ENCODE measurements at places on chromosomes 13 and 19.
A peak's percentile ranks its signal among the peaks of the same experiment; 100 is the strongest.

DNA sequence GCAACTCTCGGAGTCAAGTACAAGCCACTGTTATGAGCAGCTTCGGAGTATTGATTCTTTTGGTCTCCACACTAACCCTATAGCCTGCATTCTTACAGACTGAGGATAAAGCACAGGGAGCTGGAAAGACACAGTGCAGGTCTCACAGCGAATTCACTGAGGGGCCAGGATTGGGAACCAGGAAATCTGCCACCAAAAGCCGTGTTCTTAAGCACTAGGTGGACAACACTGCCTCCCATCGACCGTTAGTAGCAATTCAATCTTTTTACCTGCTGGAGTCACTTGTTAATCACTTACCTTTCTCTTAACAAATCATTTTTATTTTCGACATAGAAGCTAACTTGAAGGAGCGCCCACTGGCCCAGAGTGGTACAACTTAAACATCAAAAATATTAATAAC, 6.3 kb downstream of the PMIS2 start:
- DNase-seq = no peak

DNA sequence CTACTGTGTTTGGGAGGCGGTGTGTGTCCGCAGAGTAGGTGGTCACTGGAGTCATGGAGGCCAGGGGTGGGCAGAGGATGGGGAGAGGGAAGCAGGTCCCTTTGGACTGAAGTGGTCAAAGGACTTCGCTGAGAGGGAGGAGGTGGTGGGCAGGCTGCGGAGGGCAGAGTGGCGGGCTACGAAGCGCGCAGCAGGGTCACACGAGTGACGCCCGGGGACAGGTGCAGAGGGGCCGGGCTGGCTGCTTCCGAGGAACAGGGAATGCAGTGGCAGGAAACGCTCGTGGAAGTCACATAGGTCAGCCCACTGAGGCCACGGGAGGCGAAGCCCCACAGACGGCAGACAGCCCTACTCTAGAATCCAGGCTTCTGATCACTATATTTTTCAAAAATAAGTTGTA, 111.5 kb downstream of the URI1 start:
- no peak for DNase-seq

GRCh38 chr19:17831419-17831888, 10.1 kb upstream of the INSL3 start:
- DNase-seq = no peak

DNA sequence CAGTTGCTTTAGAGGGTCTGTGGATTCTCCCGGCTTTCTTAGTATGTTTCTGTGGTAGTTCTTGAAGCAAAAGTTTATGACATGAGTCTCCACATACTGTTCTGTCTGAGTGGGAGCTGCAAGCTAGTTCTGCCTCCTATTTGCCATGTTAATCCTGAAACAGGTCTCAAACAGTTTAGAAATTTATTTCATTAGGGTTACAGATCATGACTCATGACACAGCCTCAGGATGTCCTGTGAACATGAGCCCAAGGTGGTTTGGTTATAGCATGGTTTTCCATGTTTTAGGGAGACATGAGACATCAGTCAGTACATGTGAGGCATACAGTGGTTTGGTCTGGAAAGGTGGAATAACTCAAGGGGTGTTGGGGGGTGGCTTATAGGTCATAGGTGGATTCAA, 77.5 kb downstream of the FNDC3A start:
- DNase-seq = no peak

GRCh38 chr13:34933786-34934185, 8.3 kb upstream of the NBEA start:
- no peak for DNase-seq

- no peak for DNase-seq
Observed at GRCh38 chr13:98406971-98407370, 169.9 kb downstream of the STK24 start.

DNA sequence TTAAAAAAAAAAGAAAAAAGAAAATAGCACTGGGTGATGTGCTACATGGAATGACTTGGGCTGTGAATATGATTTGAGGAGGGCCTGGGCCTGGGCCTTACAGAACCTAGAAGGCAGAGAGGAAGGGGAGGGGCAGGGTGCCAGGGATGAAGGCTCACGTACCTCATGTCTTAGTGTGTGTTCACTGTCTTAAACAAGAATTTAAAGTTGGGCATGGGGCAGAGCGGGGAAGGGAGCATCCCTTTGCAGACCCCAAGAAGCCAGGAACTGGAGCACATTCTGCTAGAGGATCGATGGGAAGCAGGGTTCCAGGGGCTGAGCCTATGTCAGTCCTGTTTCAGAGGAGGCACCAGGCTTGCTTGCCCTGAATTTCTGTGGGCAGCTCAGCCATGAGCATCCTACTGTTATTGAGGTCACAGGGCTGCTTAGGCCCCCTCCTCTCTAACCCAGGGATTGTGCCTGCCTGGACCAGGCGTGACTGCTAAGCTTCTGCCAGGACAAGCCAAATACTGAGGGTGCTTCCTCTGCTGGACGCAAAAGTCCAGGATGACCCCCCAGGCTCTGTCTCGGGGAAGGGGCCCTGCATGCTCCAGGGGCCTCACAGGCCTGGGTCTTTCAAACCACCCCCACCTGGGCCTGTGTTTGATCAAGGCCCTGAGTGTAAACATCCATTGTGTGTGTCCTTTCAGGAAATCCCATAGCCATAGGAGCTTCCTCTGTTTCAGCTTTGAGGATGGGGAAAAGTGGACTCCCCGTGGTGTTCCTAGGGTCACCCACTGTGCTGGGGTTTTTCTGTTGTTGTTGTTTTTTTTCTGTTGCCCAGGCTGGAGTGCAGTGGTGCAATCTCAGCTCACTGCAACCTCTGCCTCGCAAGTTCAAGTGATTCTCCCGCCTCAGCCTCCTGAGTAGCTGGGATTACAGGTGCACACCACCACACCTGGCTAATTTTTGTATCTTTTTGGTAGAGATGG, 4.8 kb downstream of the LSR start:
- DNase-seq = no peak

GRCh38 chr13:113137691-113138298, 15.2 kb downstream of the F10 start:
- DNase-seq = no peak

DNA sequence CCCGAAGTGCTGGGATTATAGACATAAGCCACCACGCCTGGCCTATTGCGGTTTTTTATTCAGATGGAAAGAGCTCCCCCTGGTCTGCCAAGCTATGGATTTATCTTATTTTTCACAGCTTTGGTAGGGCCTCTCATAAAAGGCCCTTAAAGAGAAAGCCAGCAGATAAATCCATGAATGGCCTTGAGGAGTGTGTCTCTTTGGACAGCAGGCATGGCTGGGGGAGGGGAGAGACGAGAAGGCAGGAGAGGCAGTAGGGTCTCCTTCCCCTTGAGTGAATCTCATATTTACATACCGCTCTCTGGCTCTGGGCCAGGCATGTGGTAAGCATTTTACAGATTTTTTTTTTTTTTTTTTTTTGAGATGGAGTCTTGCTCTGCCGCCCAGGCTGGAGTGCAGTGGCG, 25.2 kb downstream of the MARK4 start:
- DNase-seq = no peak

DNA sequence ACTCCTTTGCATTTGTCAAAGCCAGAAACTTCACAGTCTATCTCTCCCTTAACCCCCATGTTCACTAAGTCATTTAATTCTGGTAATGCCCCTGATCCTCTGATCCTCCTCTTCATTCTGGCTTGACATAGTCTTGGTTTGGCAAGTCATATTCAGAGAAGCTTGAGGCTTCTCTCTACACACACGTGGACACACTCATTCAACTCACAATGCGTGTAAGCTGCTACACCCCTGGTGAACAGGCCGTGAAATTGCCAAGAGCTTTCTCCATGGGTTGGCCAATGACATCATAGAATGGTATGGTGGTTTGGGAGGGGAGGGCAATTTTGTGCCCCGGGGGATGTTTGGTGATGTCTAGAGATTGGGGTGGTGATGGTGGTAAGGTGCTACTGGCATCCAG, 47.9 kb upstream of the FLT1 start:
- DNase-seq = no peak

GRCh38 chr13:100600915-100601314, 12.3 kb upstream of the GGACT start:
- peak; percentile 46 for DNase-seq

DNA sequence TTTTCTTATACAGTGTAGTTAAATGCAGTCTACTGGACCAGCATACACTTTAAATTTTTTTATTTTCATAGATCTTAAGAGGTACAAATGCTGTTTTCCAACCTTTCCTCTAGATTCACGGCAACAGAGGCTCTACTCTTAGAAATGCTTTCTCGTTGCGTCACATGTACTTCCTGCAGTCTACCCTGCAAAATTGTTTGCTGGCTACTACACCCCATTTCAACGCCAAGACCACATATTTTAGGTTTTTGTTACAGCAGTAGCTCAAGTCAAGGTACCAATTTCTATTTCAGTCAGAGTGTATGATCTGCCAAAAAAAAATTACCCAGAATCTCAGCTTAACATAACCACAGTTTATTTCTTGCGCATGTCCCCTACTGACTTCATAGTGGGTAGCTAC, 94.1 kb downstream of the TNFSF13B start:
- DNase-seq = no peak

GRCh38 chr19:2056837-2057192, 5.8 kb upstream of the MKNK2 start:
- no peak for DNase-seq

- DNase-seq = peak; percentile 82
Observed at GRCh38 chr19:48858984-48859710, 9.3 kb downstream of the PLEKHA4 start.

DNA sequence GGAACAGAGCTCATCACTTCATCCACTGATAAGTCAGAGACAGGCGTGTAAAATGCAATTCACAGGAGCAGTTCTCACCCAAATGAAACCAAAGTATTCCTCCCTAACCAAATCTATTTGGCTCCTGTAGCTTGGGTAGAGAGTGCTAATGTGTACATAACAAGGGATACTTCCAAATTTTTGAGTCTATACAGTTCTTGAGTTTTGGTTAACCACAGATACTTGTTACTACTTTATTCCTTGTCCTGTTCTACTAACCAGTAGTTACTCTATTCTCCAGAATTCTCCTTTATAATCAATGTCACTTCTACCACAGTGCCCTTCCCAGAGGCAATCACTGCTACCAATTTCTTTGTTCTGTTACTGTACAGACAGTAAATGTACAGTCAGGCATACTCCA, 57.3 kb downstream of the ELF1 start:
- DNase-seq = no peak

DNA sequence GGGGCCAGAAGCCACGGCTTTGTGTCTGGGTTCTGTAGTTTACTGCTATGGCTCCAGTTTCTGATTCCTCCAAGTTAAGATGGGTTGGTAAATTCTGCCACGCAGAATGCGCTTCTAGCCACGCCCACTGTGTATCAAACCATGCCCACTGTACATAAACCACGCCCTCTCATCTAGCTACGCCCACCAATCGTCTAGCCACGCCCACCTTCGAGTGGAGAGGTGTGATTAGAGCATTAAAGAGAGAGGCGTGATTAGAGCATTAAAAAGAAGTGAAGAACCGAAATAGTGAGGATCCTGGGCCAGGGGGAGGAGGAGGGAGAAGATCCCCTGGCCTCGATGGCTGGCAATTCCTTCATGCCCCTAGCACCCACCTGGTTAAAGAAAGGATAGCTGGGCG, 43.7 kb upstream of the ADGRE5 start:
- no peak for DNase-seq

DNA sequence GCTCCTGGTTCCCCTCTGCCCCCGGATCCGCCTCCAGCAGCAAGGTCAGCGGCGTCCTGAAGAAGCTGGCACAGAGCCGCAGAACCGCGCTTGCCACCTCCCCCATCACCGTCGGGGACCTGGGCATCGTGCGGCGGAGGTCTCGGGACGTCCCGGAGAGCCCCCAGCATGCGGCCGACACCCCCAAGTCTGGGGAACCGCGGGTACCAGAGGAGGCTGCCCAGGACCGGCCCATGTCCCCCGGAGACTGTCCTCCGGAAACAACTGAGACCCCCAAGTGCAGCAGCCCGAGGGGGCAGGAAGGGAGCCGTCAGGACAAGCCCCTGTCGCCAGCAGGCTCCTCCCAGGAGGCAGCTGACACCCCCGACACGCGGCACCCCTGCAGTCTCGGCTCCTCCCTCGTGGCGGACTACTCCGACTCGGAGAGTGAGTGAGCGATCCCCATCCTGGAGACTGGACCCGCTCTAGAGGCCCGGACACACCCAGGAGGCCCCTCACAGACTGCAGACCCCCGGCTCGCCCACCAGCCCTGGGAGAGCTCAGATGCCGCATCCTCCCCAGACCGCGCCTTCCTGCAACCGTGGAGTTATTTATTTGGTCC, 1.6 kb upstream of the MRI1 start:
- no peak for DNase-seq

- no peak for DNase-seq
Observed at GRCh38 chr19:35030257-35031071, at the start of gene SCN1B. TSS of gene SCN1B (plus strand) at chr19:35030470. CDS start at chr19:35030821, 351 bp downstream.

GRCh38 chr19:40594255-40594654, 6.9 kb upstream of the LTBP4 start:
- DNase-seq = no peak
